Adrenal gland (tissue), 19 donors: ENCODE measurements at places on chromosomes 2 and 18. TPM values are rescaled to one million over a fixed set of nuclear protein-coding genes. Genes with fewer than 3 reads are reported as not detected.

The POTEI gene
- polyA plus RNA-seq, result not detected

The CDK15 gene
- polyA plus RNA-seq, result 0.13 TPM

The ATAD2B gene
- 5.9 TPM for polyA plus RNA-seq

The EPB41L3 gene
- polyA plus RNA-seq, result 36.5 TPM

The MYO5B gene
- polyA plus RNA-seq, result 1.8 TPM

The COLEC11 gene
- polyA plus RNA-seq, result 107 TPM

The INHA gene
- polyA plus RNA-seq, result 18.9 TPM

The IL36RN gene
- not detected for polyA plus RNA-seq

The ILKAP gene
- polyA plus RNA-seq, result 17.8 TPM

The PARD3B gene
- polyA plus RNA-seq, result 4.9 TPM

The CCBE1 gene
- polyA plus RNA-seq, result 12.0 TPM

The ANKRD36C gene
- 2.8 TPM for polyA plus RNA-seq

The APCDD1 gene
- 13.1 TPM for polyA plus RNA-seq

The OTOS gene
- not detected for polyA plus RNA-seq

The WDR7 gene
- 21.3 TPM for polyA plus RNA-seq
